ENCODE measurements at places on chromosomes 4 and X.
A peak's percentile ranks its signal among the peaks of the same experiment; 100 is the strongest.

DNA sequence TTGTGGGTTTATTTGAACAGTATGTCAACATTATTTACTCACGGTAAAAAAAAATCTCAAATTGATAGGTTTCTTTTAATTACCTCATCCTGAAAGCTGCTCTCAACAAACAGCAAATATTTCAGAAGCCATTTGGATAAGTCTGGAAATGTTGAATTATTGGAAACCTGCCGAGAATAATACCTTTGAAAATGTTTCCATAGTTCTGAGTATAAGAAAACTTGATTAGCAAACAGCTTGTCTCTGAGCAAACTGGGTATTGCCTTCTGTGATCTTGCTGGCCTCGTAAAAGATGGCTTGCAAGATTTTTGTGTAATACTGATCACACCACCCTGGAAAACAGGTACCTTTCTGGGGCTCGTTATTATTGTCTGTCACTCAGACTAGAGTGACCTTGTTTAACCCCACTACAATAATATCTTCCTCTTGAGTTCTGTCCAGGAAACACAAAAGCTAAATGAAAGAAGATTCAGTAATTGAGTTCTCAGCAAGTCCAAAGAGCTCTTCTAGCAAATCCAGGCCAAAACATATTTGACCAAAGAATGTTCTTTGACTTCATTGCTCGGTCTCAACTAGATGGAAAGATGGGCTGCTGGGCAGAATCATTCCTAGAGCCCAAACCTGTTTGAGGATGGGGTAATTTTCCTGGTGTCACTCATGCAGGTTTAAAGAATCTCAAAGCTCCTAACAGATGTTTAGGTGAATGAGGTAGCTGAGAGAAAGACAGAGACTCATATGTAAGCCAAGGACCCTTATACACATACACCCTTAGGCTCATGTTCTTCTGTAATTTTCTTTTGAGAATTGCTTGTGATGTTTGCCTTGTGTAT lies 255.6 kb upstream of the JADE1 start:
- DNase-seq: no peak

- no peak for DNase-seq
These were observed 130.9 kb downstream of the TMEM164 start for GRCh38 chrX:110133735-110134370.

GRCh38 chr4:65170768-65171514 lies 499.3 kb downstream of the EPHA5 start:
- no peak for DNase-seq

DNA sequence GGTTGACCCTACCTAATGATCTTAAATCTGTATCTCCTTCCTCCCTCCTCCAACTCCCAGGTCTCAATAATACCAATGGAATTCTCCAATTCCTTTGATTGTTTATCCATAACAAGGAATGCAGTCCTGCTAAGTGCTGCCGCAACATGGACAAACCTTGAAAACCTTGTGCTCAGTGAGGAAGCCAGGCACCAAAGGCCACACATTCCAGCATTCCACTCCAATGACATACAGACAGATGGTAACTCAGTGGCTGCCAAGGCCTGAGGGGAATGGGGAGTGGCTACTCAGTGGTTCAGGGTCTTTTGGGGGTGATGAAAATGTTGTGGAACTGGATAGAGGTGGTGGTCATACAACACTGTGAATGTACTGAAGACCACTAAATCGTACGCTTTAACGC lies 10.4 kb downstream of the HAUS7 start:
- no peak for DNase-seq

DNA sequence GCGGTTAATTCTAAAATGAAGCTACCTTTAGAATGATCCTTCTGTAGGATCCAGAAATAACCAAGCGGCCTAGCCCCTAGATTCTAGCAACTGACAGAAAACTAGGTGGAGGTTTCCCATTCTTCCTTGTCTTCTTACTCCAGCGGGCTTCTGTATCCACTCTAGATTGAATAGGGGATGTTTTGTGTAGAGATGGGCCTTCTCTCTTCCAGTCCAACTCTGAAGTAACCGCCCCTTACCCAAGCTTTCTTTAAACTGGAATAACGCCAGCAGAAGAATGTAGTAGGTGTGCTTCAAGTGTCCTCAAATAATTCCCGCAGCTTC lies 386 bp upstream of the TMEM184C start:
- no peak for DNase-seq

DNA sequence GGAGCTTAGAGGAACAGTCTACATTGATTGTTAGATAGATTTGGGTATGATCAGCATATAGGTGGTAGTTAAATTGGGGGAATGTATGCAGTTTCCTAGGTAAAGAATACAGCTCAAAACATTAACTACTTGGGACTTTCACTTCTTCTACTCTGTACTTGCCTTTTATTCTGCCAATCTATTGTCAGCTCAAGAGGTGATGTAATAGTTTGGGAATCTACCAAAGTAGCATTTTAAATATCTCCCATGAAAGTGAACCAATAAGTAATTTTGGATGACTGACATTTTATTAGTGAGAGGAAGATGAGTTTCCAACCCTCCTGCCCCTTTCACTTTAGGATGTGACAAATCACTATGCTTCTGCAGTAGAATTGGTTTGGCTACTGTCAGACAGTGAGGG lies 43.4 kb downstream of the NUDT6 start:
- DNase-seq: no peak

GRCh38 chrX:9122519-9123245 lies 88.8 kb upstream of the FAM9B start:
- DNase-seq: no peak

- DNase-seq: no peak
These were observed 222.4 kb upstream of the VCX start for GRCh38 chrX:7620560-7620959.

- no peak for DNase-seq
These were observed 67.9 kb downstream of the TMLHE start for GRCh38 chrX:155544881-155545280.

GRCh38 chrX:140817943-140818342 lies 108.4 kb downstream of the LINC00632 start:
- peak; percentile 1 for DNase-seq

GRCh38 chr4:141065872-141066271 lies 67.4 kb downstream of the RNF150 start:
- DNase-seq: no peak

DNA sequence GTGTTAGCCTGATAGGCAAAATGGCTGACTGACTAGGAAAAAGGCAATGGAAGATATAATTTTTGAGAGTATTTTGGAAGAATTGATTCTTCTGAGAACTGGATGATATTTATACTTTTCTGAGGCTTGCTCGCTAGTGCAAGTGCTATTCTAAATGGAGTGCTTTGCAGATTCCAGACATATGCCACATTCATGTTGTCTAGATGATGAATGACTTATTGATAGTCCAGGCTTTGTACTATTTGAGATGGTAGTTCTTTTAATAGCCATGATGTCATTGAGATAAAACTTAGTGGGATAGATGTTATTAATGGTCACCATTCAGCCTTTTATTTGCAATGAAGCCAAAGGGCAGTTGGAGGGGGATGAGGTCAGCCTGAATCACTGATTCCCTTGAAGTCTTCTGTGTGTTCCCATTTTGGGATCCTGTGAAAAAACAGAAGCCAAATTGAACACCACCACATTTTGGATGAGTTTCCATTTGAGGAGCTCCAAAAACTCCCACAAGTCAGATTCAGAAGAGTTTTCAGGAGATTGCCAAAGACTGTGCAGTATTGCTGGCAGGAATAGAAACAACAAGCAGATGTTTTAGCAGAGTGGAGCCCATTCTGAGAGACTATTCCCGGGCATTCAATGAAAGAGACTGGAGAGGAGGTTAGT lies 184.1 kb downstream of the IL1RAPL2 start:
- DNase-seq: no peak

GRCh38 chr4:125459531-125459930 lies 144.8 kb downstream of the FAT4 start:
- no peak for DNase-seq

GRCh38 chrX:155263854-155264628 lies at the start of gene RAB39B:
Gene RAB39B (minus strand): TSS chrX:155264491. CDS start chrX:155264288, 203 bp downstream.
- peak; percentile 3 for DNase-seq

DNA sequence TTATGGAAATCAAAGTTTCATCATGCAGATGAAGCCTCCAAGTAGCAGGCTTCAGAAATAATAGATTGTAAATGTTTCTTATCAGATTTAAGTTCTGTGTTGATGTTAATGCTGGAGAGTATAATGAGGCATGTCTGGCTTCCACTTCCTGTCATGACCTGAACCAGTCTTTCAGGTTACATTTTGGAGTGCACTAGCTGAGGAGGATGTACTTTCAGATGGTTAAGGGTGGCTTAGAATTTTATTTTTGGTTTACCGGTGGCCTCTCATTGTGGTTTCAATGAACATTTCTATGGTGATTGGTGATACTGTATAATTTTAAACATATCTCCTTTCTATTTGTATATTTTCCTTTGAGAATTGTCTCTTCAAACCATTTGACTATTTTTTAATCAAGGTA lies 890.4 kb downstream of the SH3BGRL start:
- DNase-seq: no peak

DNA sequence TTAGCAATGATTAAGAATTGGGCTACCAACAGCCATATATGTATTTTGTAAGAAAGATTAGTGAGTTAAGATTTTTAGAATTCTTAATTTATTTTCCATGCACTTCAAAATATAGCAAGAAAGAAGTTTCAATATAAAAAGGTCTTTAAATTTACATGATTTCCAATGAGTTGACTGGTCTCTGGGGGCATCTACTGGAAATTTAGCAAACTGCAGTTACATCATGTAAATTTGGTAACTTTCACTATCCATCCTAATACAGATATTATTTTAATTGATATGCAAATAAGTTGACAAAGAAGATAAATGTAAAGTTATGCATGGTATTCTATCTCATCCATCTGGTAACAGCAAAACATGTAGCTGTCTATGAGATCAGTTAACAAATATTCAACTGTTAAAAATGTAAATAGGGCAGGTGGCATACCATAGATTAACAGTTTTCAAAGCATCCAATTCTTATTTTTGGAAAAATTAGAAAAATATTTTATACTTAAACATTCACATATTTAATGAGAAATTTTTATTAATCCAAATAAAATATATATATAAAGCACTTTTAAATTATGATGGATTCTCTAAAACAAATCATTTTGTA lies 29.1 kb downstream of the TTC29 start:
- DNase-seq: peak; percentile 23

- no peak for DNase-seq
These were observed 52.6 kb upstream of the CITED1 start for GRCh38 chrX:72358313-72358712.

- DNase-seq: no peak
These were observed 21.5 kb downstream of the DNAAF6 start for GRCh38 chrX:107227780-107228485.

DNA sequence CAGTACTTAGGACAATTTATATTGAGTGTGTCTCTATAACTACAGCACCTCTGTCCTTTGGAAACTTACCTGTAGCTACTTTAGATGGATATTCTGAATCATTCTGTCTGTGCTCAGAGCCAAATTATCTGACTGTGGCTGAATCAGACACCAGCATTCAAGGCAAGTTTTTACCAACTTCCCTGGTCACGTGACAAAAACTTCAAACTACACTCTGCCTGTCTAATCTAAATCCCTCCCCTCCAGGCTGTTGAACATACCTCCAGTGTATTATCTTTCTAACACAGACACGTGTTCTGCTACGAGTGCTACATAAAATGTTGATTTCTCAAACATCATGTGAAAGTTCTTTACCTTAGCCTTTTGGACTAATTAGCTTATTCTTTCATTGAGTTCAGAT lies 641.2 kb upstream of the CPEB2 start:
- no peak for DNase-seq

DNA sequence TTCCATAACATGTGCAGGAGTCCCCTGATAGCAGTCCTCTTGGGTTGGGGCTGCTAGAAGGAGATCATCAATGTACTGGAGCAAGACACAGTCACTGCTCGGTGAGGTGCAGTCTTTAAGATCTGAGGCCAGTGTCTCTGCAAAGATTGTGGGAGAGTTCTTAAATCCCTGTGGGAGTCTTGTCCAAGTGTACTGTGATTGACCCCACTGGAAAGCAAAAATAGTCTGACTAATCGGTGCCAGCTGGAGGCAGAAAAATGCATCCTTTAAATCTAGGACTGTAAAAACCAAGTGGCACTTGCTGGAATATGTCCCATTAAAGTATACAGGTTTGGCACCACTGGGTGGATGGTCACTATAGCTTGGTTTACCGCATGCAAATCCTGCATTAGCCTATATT lies 31.1 kb downstream of the SULT1E1 start:
- no peak for DNase-seq

DNA sequence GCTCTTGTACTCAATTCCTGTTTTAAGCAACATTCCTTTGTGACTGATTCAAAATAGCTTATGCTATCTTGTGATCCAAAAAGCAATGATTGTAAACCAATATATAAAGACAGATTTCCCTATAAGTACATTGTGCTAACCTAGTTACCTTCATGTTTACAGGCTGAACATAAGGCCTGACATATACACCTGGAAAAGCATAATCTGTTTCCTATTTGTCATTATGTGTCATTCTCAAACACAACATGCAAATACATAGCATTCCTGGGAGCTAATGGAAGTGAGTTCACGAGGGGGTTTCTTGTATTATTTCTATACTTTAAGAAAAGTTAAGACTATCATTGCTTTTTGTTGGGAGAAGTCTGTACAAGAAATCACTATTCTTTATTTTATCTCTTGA lies 638.1 kb upstream of the AGA start:
- DNase-seq: no peak

GRCh38 chr4:139933104-139933503 lies 220.9 kb downstream of the MAML3 start:
- DNase-seq: no peak

- DNase-seq: no peak
These were observed 13.9 kb downstream of the TMSB4X start for GRCh38 chrX:12988797-12989196.

DNA sequence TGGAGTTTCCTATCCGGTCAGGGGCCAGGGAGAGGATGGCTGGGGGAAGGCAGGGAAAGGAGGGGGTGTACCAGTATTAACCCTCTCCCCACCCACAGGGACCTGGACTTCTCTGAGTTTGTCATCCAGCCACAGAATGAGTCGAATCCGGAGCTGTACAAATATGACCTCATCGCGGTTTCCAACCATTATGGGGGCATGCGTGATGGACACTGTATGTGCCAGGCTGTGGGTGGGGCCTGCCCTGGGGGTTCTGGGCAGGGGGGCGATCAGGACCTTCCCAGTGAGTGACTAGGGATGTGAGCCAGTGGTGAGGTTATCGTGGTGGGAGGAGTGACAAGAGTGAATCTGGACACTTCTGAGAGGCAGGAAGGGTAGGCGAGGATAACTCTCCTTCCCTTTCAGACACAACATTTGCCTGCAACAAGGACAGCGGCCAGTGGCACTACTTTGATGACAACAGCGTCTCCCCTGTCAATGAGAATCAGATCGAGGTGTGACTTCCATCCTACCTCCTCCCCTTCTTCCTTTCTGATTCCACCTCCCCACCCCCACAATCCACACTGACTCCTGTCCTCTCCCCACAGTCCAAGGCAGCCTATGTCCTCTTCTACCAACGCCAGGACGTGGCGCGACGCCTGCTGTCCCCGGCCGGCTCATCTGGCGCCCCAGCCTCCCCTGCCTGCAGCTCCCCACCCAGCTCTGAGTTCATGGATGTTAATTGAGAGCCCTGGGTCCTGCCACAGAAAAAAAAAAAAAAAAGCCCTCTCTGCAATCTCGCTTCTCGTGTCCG lies 14.6 kb downstream of the USP11 start:
- DNase-seq: no peak

GRCh38 chr4:89860971-89861370 lies 24.0 kb upstream of the SNCA start:
- no peak for DNase-seq
